Right renal cortex interstitium (tissue), 3 donors: ENCODE measurements at places on chromosomes 4 and X. TPM values are rescaled to one million over a fixed set of nuclear protein-coding genes. Genes with fewer than 3 reads are reported as not detected.

NPY5R gene
- 5.2 TPM for polyA plus RNA-seq

RNF128 gene
- polyA plus RNA-seq = 13.9 TPM

- no peak for DNase-seq
These were observed 180.3 kb upstream of the PPARGC1A start for GRCh38 chr4:24070117-24070516.

DNA sequence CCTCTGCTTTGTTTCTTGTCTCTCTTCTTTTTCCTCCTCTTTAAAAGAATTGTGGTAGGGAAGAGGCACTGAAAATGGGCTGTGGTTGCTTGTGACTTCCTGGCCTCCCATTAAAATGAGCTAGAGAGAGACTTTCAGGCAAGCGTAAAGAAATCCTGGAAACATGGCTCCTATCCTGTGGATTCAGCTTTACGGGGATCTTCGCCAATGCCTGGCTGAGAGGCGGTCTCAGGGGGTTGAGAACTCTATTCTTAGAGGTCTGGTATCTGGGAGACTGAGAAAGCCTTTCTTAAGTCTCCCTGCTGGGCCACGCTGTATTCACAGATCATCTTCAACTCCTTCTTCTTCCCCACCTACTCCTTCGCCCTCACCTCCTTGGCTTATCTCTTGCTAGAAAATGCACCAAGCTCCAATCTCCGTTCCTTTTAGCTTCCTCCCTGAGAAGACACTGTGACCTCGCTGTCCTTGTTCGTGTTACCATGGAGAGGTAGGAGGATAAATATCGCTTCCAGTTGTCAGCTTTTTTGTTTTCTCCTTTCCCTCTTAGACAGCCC lies 542 bp upstream of the KLF8 start:
- no peak for DNase-seq

- DNase-seq = no peak
These were observed 154.6 kb downstream of the AFAP1 start for GRCh38 chr4:7785017-7785416.

- no peak for DNase-seq
These were observed 128.7 kb downstream of the DCLK2 start for GRCh38 chr4:150206954-150207353.

PPP2R2C gene
- 0.62 TPM for polyA plus RNA-seq

DNA sequence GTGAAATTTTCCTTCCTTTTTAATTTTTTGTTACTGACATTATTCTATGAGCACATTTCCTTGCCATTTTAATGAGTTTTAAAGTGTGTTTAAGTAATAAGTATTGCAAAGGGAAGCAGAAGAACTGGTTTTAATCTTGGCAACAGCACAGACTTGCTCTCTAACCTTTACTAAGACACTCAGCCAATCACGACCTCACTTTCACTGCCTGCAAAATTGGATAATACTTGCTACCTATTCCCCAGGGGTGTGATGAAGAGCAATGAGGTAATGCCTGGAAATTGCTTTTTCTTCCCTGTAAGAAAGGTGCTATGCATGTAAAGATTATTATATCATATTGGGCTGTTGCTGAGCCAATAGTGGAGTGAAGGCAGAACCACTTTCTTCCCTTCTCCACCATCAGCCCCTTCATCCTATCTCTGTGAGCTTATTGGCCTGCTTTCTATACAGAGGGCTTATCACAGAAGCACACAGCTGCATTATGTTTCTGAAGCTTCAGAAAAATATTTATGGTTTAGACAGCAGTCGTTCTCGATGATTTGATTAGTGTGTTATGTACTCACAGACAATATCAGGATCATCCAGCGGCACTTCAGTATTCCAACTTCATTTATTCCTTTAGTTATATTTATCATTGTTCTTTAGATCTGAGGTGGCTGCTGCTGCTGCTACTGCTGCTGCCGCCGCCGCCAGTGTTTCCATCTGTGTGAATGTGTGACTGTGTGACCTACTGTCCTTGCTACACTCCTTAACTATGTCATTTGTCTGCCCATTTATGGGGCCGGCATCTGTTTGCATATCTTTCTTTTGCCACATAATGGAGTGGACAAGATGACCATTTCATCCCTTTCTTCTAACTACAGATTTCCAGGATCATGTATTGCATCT lies 255.1 kb downstream of the C4orf33 start:
- no peak for DNase-seq

GRCh38 chr4:3640587-3640962 lies 108.4 kb upstream of the LRPAP1 start:
- DNase-seq = no peak

GRCh38 chr4:13815231-13815630 lies 187.7 kb upstream of the BOD1L1 start:
- DNase-seq = no peak

GCNA gene
- polyA plus RNA-seq = 2.4 TPM

- no peak for DNase-seq
These were observed 446.2 kb downstream of the RAPGEF2 start for GRCh38 chr4:159549098-159549518.

- DNase-seq = no peak
These were observed 443.0 kb downstream of the PCDH10 start for GRCh38 chr4:133592106-133592505.

- no peak for DNase-seq
These were observed 288.4 kb downstream of the KLHL4 start for GRCh38 chrX:87805829-87806490.

DNA sequence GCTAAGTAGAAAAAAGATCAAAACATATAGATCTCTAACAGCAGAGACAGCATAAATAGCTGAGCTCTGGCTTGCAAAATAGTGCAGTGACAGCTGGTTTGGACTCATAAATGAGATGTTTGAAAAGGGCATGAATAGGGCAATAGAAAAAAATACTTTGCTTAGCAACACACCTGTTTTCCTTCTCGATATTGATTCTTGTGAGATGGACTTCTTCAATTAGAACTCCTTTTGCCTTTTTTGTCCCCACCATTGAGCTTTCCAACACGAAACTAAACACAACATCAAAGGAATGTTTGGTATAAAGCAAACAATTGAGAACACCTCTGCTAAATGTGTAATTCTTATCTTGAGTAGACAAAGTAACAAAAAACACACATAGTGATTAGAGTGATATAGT lies 726.3 kb downstream of the RAPGEF2 start:
- no peak for DNase-seq

DNA sequence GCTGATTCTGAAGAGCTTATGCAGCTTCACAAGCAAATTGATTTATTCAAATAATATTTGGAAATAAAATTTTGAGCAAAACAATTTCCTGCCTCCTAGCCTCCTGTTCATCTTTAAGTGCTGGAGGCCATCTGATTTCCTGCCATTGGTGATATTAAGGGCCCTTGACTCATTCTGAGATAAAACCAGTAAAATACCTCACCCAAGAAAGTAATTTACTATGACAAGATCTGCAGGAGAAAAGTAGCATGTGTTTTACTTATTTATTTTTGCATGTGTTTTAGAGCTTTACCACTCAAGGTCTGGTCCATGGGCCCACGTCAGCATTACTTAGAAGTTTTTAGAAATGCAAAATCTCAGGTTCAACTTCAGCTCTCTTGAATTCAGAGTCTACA lies 67.7 kb downstream of the DCLK2 start:
- DNase-seq = no peak

- DNase-seq = no peak
These were observed 145.4 kb upstream of the HUWE1 start for GRCh38 chrX:53831662-53832635.
